Right atrium auricular region (tissue), 2 donors: ENCODE measurements at places on chromosomes 4 and X. TPM values are rescaled to one million over a fixed set of nuclear protein-coding genes. Genes with fewer than 3 reads are reported as not detected.

Gene GPR119
- not detected for total RNA-seq

Gene UGT2B11
- not detected for total RNA-seq

Gene FSTL5
- total RNA-seq = not detected

Gene GPR173
- 0.93 TPM for total RNA-seq

Gene SMIM31
- total RNA-seq = not detected

Gene USP53
- total RNA-seq = 62.9 TPM

Gene HUWE1
- 111 TPM for total RNA-seq

Gene DRD5
- total RNA-seq = 0.24 TPM

Gene YIPF7
- total RNA-seq = 1.4 TPM

Gene ADH1A
- not detected for total RNA-seq

Gene POF1B
- 28.1 TPM for total RNA-seq

Gene SLC9B1
- total RNA-seq = 3.3 TPM

Gene ZNF330
- total RNA-seq = 58.0 TPM

Gene TBC1D1
- 220 TPM for total RNA-seq

Gene WAS
- total RNA-seq = 4.5 TPM

Gene CFI
- total RNA-seq = 30.4 TPM

Gene ZIC3
- not detected for total RNA-seq

Gene FRMD7
- total RNA-seq = not detected

Gene GRIA2
- not detected for total RNA-seq

Gene LRCH2
- total RNA-seq = 4.9 TPM

Gene MAGEE2
- total RNA-seq = not detected

Gene L1CAM
- total RNA-seq = 7.0 TPM

Gene SGMS2
- total RNA-seq = 73.6 TPM

Gene RBM3
- total RNA-seq = 90.4 TPM

Gene REPS2
- 6.2 TPM for total RNA-seq

Gene CPLX1
- total RNA-seq = 0.98 TPM

Gene CD99
- total RNA-seq = 234 TPM

Gene DMRTC1
- not detected for total RNA-seq

Gene PLS3
- 33.4 TPM for total RNA-seq

Gene GAB3
- 13.5 TPM for total RNA-seq

Gene TLR2
- 6.4 TPM for total RNA-seq

Gene CT45A7
- total RNA-seq = not detected

Gene CT45A5
- total RNA-seq = not detected

Gene EMCN
- 41.2 TPM for total RNA-seq

Gene MAGEA11
- not detected for total RNA-seq

Gene CHRNA9
- total RNA-seq = not detected

Gene ZNF41
- 10.5 TPM for total RNA-seq

Gene YIPF6
- total RNA-seq = 23.4 TPM

Gene PABPC1L2B
- not detected for total RNA-seq

Gene SHROOM2
- total RNA-seq = 6.4 TPM

Gene SPANXD
- not detected for total RNA-seq

Gene NOX1
- total RNA-seq = 0.82 TPM

Gene P2RY4
- not detected for total RNA-seq

Gene NXF3
- 0.22 TPM for total RNA-seq

Gene PABPC5
- total RNA-seq = 1.6 TPM

Gene SEL1L3
- 5.4 TPM for total RNA-seq

Gene MAGEC1
- not detected for total RNA-seq

Gene CYLC1
- not detected for total RNA-seq

Gene SPANXN3
- not detected for total RNA-seq

Gene SPANXA2
- not detected for total RNA-seq

Gene HPGD
- total RNA-seq = 3.1 TPM

Gene BRS3
- total RNA-seq = not detected

Gene NIPAL1
- total RNA-seq = 1.4 TPM

Gene DCX
- total RNA-seq = not detected

Gene ARX
- not detected for total RNA-seq

Gene CYTL1
- total RNA-seq = not detected

Gene RPGR
- total RNA-seq = 4.6 TPM

Gene ERCC6L
- 0.15 TPM for total RNA-seq
